ENCODE measurements at places on chromosomes 3 and 15.

DNA sequence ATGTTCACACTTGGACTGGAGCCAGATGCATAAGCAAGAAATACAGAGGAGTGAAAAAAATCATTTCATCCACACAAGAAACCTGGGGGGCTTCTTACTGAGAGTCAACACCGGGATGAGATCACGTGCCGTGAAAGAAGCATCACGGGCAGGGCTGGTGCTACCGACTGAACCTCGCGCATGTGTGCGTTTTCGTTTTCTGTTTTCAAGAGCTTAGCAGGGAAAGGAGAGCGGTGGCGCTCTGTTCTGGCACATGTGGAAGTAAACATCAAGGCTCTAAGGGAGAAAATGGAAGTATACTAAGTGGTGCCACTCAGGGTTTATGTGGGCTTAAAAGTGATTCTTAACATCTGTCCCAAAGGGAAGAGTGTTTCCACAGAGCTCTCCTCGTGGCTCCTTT lies 55.9 kb downstream of the VGLL4 start:
- DNase-seq: no peak

DNA sequence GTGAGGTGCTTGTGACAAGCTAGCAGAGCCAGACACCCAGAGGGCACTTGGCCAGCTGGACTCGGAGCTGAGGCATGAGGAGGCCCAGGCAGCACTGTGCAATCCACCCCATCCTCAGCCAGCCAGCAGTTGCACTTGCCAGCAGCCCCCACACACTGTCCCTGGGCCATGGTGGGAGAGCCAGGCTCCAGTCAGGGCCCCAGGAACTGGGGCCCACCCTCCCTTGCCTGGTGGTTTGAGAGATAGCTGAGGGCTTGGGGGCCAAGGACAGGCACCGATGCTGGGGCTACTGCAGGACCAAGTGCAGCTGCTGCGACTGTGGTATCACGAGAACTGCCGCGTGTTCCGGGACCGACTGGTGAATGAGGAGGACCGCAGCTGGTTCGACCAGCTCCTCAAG lies 63.5 kb downstream of the DNAH1 start:
- DNase-seq: no peak

DNA sequence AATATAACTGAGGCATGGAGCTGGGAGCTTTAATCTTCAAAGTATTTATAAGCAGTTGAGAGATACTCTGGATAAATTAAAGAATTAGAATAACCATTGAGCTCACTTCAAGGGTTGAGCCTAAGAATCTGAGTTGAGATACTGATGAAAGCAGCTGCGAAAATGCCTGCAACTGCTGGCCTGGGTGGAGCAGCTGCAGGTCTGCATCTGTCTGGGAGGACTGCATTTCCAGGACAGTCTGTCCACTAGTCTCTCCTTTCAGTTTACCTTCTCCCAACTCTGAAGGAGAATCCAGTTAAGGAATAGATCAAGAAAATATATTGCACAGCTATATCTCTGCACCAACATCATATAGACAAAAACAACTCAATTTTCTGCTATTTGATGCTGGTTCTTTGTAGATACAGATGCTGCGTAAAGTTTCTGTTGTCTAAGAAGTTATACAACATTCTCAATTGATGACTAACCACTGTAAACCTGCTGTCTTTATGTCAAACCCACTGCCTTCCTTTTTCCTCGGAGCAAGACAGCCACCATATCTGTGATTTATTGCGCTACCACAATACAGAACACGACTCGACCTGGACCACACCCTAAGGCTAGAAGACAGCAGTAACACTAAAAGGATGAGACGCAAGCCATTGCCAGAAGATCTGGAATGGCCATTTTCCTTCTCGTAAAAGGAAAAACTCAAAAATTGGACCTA lies 245.1 kb downstream of the MAGI1 start:
- no peak for DNase-seq

DNA sequence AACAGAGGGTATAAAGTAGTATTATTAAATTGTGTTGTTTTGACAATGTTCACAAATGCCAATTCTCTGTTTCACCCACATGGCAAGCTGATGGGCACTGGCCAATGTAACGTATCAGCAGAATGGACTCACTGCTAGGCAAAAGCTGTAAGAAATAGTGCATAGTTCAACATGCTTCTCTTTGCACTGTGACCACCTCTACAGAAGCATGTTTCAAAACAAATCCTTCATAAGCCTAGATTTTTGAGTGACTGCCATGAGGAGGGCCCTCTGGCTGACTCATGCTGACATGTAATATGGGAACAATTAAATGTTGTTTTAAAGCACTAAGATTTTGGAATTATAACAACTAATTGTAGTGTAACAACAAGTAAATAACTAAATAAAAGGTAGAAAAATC lies 3.2 kb downstream of the GBE1 start:
- DNase-seq: peak; percentile 90

DNA sequence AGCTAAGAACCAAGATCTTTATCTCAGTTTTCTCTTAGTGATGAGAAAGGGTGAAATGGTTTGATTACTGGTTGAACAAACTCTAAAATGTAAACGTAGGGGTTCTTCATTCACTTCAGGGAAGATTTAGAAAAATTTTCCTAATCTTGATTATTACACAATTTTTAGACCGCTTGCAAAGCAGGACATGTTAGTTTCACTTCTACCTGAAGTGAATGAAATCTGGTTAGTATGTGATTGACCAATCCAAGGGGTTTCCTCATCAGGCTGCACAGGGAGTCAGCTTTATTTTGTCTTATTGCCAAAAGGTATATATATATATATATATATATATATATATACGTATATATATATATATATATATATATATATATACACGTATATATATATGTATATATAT lies 740.4 kb downstream of the TUSC7 start:
- DNase-seq: no peak

- no peak for DNase-seq
Observed at GRCh38 chr15:31353931-31354330, 27.3 kb downstream of the KLF13 start.

DNA sequence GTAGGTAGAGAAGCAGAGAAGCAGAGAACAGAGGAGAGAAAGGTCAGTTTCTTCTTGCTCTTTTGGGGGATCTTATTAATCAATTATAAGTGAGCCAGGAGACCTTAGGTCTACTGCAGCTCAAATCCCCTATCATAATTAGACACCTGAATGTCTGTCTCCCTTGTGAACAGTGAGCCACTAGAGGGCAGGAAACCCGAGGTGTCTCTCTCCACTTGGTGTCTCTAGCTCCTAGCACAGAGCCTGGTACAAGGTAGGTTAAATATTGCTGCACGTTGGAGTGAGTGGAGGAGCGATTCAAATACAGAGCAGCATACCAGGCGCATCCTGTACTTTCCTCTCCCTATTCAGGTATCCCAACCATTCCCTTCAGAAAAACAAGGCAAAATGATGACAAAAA lies 2.0 kb upstream of the ST8SIA2 start:
- DNase-seq: peak; percentile 27

DNA sequence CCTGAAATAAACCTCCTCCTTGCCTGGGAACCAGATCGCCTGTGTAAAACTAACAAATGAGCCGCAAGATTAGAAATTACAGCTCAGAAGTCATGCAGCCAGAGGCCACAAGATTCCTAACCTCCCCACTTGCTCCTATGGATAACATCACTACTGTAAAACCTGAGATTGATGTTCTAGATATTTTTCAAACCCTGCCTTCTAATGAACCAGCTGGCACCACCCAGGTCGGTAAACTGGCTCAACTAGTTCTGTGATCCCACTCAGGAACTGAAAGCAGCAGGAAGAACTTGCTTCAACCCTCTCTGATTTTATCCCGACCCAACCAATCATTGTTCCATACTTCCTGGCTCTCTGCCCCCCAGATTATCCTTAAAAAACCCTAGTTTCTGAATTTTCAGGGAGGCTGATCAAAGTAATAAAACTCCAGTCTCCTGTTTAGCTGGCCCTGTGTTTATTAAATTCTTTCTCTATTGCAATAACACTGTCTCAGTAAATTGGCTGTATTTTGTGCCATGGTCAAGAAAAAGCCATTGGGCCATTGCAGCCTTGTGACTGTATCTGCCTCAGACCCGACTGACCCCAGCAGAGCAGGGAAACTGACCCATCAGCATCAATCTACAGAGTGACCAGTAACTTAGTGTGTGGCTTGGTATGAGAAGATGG lies 98.9 kb downstream of the RPLP1 start:
- DNase-seq: no peak

- no peak for DNase-seq
Observed at GRCh38 chr15:61829514-61829889, 230.7 kb downstream of the VPS13C start.

- no peak for DNase-seq
Observed at GRCh38 chr3:53791317-53791716, 54.9 kb downstream of the CHDH start.

- no peak for DNase-seq
Observed at GRCh38 chr15:72451224-72451623, 22.9 kb upstream of the ARIH1 start.

DNA sequence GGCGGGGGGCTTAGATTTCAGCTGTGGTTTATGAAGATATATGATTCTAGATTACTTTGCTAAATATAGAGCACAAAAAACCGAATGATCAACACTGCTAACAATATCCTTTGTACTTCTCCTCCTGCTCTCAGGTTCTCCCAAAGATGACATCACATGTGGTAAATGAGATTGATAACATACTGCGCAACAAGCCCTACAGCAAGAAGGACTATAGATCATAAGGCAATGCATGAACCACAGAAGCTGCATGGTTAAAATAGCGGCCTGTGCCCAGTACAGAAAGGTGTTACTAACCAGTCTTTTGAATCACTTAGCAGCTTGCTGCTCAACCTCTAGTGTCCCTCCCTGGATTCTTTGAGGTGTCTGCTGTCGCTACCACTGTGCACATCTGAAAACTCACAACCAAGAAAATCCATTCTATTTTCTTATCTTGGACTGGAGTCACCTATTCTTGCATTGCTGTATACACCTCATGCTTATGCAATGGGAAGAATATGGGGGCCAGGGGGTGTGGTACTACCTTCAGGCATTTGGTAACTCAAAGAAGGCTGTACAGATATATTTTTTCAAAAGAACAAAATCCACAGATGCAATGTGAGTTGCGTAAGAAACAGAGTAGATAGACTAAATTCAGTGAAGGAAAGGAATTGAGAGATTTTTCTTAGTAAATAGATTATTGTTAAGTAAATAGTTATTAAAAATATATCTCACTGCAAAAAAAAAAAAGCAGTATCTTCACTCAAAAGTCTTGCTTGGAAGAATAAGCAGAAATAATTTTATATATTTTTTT lies 18.2 kb downstream of the SSR3 start:
- peak; percentile 44 for DNase-seq

- peak; percentile 83 for DNase-seq
Observed at GRCh38 chr3:127747751-127748521, 74.4 kb downstream of the MGLL start.

- DNase-seq: no peak
Observed at GRCh38 chr15:92889390-92890107, 10.6 kb upstream of the CHD2 start.

GRCh38 chr3:189902230-189903186 lies 218.2 kb downstream of the P3H2 start:
- DNase-seq: no peak
